ENCODE measurements at places on chromosomes 3 and 15. TPM values are rescaled to one million over a fixed set of nuclear protein-coding genes. Genes with fewer than 3 reads are reported as not detected.

Gene PCCB
- 49.2 TPM for total RNA-seq

Gene PPARG
- total RNA-seq, result 6.1 TPM

Gene RBPMS2
- not detected for total RNA-seq

Gene TBC1D23
- total RNA-seq, result 40.7 TPM

Gene SPINT1
- 1.7 TPM for total RNA-seq

Gene WDR93
- 0.07 TPM for total RNA-seq

Gene PLXNB1
- total RNA-seq, result 9.3 TPM

Gene LRRK1
- total RNA-seq, result 6.3 TPM
